ENCODE measurements at places on chromosomes 4 and X.
A peak's percentile ranks its signal among the peaks of the same experiment; 100 is the strongest.

DNA sequence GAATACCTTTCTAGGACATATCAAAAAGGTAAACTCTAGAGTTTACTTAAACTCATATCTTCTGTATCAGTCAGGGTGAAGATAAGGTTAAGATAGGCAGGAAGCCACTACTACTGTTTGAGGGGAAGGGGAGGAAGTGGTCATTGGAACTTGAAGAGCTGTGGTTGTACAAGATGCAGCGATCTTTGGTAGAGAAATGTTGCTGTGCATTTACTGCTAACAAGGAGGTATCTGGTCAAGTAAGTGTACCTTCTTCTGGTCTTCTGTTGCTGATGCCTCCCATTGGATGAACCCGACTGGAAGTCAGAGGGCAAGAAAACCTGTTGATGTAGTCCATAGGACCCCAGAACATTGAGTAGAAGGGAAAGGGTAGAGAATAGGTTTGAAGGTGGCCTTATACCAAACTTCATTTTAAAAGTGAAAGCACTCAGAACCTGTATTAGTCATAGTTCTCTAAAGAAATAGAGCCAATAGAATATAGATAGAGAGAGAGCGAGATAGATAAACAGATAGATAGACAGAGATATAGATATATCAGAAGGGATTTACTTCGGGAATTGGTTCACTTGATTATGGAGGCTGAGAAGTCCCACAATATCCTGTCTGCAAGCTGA is 47.9 kb upstream of the TSPAN5 start:
- DNase-seq: no peak

- peak; percentile 8 for DNase-seq
Observed at GRCh38 chrX:120358737-120359456, 3.0 kb upstream of the ATP1B4 start.

- DNase-seq: no peak
Observed at GRCh38 chr4:40750461-40751258, 905 bp downstream of the NSUN7 start.

DNA sequence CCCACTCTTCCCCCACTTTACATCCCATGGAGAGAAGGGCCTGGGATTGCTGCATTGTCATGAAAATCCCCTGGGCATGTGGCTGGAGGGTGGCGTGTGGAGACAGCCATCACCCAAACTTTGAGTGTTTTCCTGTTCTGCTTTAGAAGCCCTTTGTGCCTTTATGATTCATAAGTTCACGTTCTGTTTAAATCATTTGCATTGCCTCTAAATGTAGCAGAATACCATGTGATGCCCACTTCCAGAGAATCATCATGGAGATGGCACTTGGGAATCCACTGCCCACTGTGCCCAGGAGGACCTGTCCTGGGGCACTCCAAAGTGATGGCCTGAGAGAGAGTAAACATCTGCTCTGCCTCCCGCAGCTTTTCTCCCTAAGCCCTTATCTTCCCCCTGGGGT is 52.8 kb downstream of the MED28 start:
- DNase-seq: no peak

- no peak for DNase-seq
Observed at GRCh38 chr4:88646528-88647280, 50.9 kb downstream of the NAP1L5 start.

GRCh38 chr4:1775731-1776500 is 17.2 kb upstream of the FGFR3 start:
- no peak for DNase-seq

DNA sequence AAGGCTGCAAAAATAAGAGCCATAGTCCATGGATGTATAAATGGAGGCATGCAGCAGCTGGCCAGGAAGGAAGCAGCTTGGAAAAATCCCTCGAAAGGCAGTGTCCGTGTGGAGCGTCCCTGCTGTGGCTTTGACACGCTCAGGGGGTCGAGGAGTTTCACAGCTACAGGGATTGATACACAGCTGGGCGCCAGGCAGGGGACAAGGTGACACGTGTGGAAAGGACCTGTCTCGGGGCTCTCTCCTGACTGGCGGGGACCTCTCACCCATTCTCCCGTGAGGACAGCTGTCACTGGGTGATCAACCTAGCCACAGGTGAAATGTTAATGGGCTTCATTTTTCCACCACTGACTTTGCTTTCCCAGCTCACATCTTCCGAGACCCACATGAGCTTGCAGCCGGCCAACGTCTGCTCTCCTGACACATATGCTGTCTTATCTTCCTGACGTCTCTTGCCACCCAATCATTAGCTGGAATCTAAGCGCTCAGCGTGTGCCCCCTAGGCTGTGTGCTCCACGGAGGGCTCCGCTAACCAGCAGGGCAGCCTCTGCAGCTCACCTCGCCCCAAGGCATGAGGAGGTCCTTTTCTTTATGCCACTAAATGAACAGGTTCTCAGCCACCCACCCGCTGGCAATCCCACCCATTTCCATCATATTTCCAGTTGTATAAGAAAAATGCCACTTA is 89.4 kb upstream of the AFAP1 start:
- no peak for DNase-seq

DNA sequence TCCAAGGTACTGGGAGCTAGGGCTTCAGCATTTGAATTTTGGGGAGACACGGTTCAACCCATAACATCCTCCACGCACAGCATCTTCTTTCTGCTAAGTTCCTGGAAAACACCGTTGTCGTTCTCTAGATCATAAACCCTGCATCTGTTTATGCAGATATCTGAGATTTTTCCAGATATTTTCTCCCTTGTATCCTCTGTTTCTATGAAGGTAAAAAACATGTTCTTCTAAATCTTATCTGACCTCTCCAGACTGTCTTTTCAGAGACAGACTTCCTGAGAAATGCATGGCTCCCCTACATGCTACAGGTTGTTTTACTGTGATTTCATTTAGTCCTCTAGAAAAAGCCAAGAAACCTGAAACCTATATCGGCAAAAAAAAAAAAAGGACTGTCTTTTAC is 152.3 kb upstream of the KLF3 start:
- no peak for DNase-seq

DNA sequence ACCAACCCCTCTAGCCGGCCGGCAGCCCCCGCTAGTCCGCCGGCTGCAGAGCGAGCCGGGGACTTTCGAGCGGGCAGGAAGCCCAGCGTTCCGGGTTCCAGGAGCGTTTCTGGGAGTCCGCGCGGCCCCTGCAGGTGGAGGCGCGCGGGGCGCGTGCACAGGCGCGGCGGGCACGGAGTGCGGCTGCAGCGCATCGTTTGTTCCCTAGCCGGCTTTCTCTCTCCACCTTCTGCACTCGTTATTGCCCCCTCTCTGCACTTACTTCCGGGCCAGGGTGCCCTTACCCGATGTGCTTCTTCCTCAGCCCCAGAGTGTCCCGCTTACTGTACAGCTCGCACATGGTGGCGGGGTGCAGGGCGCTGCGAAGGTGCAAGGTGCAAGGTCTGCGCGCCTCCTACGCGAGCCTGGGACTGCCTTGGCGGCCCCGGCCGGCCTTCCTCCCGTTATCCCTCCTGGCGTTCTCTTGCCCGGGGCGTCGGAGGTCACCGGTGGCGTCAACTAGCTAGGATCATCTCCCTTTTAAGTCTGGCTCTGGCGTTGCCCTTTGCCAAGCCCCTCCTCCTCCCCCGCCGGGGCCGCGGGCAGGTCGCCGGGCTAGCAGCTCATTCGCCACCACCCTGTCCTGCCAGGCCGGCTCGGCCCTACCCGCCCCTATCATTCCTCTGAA is at the start of gene ETNPPL:
TSS of gene ETNPPL (minus strand) at position 495 of the 667 bp plus-strand sequence. CDS start at position 340, 155 bp downstream.
- peak; percentile 1 for DNase-seq

DNA sequence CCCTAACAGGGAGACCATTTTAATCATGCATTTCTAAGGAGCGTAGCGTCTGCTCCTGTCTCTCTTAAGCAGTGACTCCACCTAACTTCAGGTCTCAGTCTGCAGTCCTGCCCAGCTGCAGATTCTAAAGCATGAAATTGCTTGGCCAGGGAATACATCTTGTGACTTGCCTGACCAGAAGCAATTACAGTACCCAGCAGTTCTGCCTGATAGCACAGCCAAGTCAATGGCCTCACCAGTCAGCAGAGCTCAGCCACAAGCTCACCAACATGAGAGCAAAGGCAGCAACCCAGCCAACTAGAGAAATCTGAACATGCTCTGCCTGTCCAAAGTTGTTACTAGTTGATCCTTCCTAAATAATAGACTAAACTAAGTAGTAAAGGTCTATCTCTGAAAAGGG is 2011.9 kb upstream of the PCDH10 start:
- no peak for DNase-seq

- DNase-seq: no peak
Observed at GRCh38 chr4:83170952-83171399, 56.4 kb upstream of the PLAC8 start.

GRCh38 chrX:15653961-15654360 is 10.6 kb downstream of the CLTRN start:
- no peak for DNase-seq

- no peak for DNase-seq
Observed at GRCh38 chr4:25817059-25817681, 45.6 kb downstream of the SEL1L3 start.
